Kidney epithelial cell (primary cell): ENCODE measurements at places on chromosomes 11 and 22.

DNA sequence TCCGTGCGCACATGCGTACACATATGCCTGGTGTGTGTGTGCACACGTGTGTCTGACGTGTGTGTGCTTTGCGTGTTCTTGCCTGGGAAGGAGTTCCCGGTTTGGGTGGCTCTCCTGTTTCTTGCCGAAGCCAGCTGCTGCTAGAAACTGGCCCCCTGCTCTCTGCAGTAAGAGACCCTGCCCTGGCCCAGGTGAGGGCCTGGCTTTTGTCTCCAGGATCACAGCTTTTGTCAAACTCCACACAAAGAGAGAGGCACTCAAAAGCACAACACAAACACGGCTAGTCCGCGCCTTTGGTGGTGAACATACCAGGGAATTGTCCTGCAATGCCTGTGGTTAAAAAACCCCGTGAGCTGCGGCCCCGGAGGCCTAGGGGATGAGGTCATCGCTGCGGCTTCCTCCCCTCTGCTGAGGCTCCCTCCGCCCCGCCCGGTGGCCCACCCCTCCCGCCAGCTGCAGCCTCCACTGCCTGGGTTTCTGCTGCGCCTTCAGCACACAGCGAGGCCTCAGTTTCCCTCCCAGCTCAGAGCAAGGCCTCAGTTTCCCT lies 88.9 kb downstream of the KCNQ1 start:
- peak; percentile 77 for DNase-seq

DNA sequence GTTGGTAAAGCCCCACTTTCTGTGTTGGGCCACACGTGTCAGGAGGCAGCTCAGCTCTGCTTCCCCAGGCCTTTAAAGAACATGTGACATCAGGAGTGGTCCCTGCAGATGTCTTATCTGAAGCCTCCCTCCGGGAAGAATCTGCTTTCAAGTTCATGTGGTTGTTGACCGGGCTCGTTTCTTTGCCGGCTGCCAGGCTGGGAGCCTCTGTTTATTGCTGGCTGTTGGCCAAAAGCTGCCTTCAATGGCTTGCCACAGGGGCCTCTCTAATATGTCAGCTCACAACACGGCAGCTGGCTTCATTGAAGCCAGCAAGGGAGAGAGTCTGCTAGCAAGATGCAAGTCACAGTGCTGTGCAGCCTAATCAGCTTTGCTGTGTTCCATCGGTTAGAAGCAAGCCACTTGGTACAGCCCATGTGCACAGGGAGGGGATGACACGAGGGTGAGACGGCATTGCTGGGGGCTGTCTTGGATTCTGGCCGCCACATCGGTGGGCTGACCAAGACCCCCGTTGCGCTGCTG lies 14.6 kb downstream of the MRGPRF start:
- DNase-seq, result no peak

DNA sequence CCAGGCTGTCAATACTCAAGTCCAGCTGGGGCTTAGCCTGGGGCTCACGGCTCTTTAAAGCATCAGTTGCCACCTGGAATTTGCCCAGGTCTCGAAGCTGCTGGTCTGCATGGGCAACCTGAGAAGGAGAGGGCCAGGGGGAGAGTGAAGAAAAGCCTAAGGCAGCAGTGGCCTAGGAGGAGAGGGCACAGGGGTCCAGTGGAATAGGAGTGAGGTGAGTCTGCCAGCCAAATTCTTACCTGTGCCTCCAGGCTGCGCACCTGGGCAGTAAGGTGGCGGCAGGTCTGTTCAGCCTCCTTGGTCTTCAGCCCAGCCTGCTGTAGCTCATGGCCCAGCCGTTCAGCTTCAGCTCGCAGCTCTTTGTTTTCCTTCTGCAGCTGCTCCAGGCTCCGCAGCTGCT lies 10.0 kb downstream of the IL18BP start:
- DNase-seq, result no peak

- DNase-seq, result no peak
Observed at GRCh38 chr22:22593964-22594656, 35.0 kb upstream of the PRAME start.

GRCh38 chr11:74468058-74468457 lies 709 bp upstream of the KCNE3 start:
- no peak for DNase-seq

DNA sequence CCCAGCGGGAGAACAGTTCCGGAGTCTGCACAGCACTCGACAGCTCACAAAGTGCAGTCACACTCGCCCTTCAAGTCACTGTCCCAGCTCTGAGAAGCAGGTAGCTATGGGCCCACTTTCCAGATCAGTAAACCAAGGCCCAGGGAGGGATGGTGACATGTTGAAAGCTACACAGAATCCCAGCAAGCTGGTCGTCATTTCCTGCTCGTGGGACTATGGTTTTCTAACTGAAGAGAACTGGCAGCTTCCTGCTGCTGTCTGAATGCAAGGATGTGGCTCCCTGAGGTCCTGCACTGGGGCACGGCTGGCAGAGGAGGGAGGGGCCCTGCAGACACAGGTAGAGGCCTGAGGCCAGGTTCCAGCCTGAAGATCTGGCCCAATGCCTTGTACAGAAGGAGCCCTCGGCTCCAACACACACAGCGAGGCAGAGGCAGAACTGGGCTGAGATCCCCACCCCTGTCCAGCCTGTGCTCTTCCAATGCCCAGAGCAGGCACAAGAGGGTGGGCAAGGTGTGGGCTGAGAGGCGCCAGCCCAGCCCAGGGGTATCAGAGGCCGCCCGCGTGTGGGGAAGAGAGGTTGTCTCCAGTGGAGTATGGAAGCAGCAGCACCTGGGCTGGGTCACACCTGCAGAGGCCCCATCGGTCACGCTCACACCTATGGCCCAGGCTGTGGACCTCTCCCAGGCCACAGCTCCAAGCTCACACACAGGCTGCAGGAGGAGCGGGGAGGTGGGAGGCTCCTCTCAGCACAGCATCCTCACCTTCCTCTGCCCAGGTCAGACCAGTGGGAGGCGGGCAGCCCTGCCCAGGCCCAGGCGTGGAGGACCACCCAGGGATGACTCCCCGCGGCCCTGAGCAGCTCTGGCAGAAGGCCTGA lies 119.2 kb downstream of the PHF21B start:
- no peak for DNase-seq

GRCh38 chr11:122655527-122656072 lies at the start of gene UBASH3B:
Gene UBASH3B (plus strand): TSS chr11:122655722. CDS start chr11:122656050, 328 bp downstream.
- peak; percentile 80 for DNase-seq

DNA sequence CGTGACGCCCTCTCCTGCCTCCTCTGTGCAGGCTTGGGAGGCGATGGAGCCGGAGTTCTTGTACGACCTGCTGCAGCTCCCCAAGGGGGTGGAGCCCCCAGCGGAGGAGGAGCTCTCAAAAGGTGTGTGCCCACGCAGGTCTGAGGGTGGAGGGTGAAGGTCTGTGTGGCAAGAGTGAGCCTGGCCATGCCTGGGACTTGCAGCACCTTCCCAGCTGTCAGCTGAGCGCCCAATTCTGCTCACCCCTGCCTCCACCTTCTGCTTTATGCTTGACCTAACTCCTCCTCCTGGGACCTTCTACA lies 2.5 kb downstream of the PARVG start:
- DNase-seq, result no peak

DNA sequence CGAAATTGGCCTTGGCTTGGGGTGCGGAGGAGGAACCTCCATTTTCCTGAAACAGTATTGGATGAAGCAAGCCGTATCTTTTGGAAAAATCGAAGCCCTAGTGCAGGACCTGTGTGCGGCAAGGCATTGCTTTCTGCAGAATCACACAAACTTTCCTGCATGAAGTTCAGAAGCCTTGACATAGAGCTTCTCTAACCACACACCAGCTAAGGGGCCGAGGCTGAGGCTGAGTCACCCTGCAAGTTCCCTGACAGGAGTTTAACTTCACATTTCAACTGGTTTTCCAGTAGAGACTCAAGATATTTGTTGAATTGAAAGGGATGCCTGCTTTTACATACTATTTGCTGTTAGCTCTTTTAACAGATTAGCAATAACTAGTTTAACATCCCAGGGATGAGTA lies 67.8 kb downstream of the TCF20 start:
- DNase-seq, result no peak

DNA sequence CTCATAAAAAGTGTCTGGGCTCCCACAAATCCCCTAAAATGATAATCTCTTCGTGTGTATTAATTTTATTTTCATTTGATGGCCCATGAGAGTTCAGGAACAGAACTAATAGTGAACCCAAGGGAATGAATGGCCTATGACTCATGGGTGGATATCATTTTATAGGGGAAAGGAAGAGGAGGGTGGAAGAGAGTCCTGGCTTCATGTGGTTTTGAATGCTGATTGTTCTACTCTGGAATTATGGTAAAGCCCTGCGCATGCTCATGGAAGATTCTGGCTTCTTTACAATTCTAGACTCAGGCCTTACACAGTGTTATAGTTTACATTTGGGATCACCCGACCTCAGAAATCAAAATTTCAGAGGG lies 35.2 kb downstream of the MAML2 start:
- peak; percentile 59 for DNase-seq

GRCh38 chr11:11717064-11717725 lies 95.4 kb upstream of the GALNT18 start:
- no peak for DNase-seq

- DNase-seq, result no peak
Observed at GRCh38 chr22:22463855-22464540, 44.5 kb downstream of the ZNF280B start.

GRCh38 chr11:66340596-66341501 lies 4.1 kb downstream of the BRMS1 start:
- no peak for DNase-seq

DNA sequence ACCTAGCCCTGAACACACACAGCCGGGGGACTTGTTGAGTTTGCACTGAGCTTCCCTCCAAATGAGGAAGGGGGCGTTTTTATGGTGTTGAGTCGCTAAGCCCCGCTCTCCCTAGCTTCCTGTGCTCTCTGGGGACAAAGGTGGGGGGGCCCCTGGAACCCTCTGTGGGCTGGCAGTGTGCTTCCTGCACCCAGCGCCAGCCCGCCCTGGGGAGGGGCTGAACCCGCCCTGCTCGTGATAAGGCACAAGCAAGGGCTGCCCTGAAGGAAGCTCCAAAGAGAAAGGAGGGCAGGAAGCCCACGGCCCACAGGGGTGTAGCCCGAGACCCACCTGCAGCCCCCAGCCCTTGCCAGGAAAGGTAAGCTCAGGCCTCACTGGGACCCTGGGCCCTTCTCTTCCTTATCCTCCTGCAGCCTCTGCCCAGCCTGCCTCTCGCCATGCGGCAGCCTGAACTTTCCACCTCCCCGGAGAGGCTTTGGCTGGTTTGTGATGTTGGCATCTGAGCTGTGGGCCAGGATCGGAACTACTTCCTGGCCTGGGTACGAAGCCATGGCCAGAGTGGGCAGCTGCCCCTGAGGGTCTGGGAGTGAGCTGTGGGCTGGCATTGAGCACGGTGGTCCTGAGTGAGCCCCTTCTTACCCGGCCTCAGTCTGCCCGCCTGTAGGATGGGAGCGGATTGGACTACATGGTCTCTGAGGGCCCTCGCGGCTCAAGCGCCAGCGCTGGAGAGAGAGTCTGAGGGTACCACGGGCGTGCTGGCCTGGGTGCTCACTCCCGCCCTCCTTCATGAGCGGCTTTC lies at the start of gene FERMT3:
FERMT3 (plus strand) TSS at position 265 of the 799 bp plus-strand sequence. CDS start 644 bp downstream, outside the sequence.
- no peak for DNase-seq

- no peak for DNase-seq
Observed at GRCh38 chr11:100964435-100964834, 165.2 kb downstream of the PGR start.

GRCh38 chr11:60960405-60960804 lies 8.4 kb upstream of the SLC15A3 start:
- no peak for DNase-seq

DNA sequence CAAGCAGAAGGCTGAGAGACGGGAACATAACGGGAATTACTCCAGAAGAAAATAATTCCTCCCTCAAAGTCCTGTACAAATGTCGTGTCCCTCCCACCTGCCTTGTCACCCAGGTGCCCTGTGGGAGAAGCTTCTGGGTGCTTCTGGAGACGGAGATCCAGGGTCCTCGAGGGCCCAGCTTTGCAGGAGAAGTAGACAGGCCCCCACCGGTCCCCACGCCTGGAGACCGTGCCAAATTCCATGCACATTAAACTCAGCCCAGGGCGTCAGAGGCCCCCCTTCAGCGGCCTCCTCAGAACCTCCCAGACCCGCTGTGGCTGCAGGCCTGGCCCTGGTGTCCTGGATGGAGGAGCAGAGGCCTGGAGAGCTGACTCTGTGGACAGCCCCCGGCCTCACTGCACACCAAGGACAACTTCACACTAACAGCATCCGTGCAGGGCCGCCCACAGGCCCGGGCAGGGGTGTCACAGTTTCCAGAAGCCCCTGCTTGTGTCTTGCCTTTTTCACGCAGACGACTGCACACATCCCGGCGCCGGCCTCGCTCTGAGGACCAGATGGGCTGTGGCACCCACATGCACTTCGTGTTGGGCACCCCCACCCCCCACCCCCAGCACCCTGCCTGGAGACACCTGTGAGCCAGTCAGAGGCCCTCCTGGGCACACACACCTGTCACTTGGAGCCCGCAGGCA lies 734.3 kb downstream of the BRD1 start:
- DNase-seq, result no peak

DNA sequence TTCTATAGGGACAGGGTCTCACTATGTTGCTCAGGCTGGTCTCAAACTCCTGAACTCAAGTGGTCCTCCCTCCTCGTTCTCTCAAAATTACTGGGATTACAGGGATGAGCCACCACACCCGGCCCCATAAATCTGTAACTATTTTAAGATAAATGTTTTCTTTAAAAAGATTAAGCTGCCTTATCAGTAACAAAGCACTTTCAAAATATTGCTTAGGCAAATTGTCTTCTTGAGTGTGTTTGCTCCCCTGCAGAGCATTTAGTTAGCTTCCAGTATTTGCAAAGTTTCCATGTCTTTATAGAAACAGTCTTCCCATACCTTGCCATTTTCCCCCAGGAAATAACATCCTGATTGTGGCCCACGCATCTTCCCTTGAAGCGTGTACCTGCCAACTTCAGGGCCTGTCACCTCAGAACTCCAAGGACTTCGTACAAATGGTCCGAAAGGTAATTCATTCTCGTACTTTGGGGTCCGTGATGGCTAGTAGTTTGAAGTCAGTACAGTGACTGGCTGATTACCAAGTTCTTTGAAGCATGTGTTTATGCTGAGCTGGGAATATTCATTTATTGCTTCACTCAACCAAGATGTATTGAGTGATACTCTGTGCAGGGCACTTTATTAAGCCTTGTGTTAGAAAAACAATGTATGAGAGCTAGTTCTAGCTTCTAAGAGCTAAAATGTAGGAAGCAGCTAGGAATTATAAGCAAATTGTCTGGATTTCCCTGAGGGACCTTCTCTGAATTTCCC lies 30.4 kb upstream of the CRTAM start:
- DNase-seq, result no peak

GRCh38 chr22:37618072-37618656 lies 9.5 kb downstream of the GGA1 start:
- no peak for DNase-seq

GRCh38 chr11:130671801-130672700 lies 223.6 kb downstream of the ADAMTS15 start:
- peak; percentile 62 for DNase-seq
